Activated CD8-positive, alpha-beta memory T cell treated with anti-CD3 and anti-CD28 coated beads, Interleukin-2, amount 10 ng/mL, durations not matched to agents 7 days and 5 days (primary cell): ENCODE measurements at places on chromosomes 6 and 20. TPM values are rescaled to one million over a fixed set of nuclear protein-coding genes. Genes with fewer than 3 reads are reported as not detected.

DNA sequence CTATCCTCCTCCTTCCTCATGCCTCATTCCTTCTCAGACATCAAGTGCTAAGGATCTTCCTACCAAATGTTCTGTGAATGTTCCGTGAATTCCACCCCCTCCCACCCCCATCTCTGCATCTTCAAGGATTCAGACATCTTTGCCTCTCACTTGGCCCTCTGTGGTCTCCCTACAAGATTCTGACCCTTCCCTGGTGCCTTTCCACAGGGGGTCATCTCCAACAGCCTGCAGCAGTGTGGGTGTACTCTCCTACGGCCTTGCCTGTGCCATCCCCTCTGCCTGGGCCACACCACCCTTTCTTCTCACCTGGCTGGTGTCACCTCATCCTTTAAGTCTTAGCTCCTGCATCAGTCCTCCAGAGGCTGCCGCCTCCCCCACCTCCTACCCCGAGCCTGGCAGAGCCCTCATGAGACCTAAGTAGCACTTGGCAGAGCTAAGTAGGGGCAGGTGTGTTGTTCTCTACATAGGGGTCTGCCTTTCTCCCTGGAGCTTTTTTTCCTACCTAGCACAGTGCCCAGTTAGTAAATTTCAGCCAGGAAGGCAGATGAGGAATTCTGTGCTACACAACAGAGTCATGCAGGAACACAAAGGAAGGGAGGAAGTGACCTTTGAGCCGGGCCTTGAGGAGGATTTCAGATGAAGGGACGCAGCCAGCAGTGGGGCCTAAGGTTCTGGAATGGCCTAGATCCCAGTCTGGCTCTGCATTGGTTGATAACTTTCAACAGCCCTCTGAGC is 43.1 kb downstream of the TM9SF4 start:
- H3K4me1 ChIP-seq: no peaks in the 10 kb centered on the region
- no peak overlapping the region for H3K4me3 ChIP-seq
- DNase-seq: no peak
- no peak overlapping the region for H3K27ac ChIP-seq
- H3K36me3 ChIP-seq: peaks cover 20% of the 10 kb centered on the region

GRCh38 chr20:17614812-17615644 is 45.2 kb downstream of the DSTN start:
- H3K4me1 ChIP-seq: peaks cover 34% of the 10 kb centered on the region
- H3K4me3 ChIP-seq: no peak overlapping the region
- H3K27ac ChIP-seq: no peak overlapping the region
- peaks cover 1% of the 10 kb centered on the region for H3K36me3 ChIP-seq
- DNase-seq: no peak

GRCh38 chr6:135159531-135159930 is 21.6 kb upstream of the MYB start:
- H3K27ac ChIP-seq: peak overlapping the region; percentile 35
- peaks cover 60% of the 10 kb centered on the region for H3K4me1 ChIP-seq
- peak; percentile 86 for DNase-seq
- H3K36me3 ChIP-seq: peaks cover 13% of the 10 kb centered on the region

GRCh38 chr6:143468026-143468425 is 17.4 kb downstream of the PEX3 start:
- H3K36me3 ChIP-seq: peaks cover 25% of the 10 kb centered on the region
- H3K27ac ChIP-seq: no peak overlapping the region
- H3K4me3 ChIP-seq: no peak overlapping the region
- no peaks in the 10 kb centered on the region for H3K4me1 ChIP-seq
- no peaks in the 10 kb centered on the region for H3K27me3 ChIP-seq

- no peaks in the 10 kb centered on the region for H3K4me1 ChIP-seq
- H3K27me3 ChIP-seq: no peaks in the 10 kb centered on the region
- H3K4me3 ChIP-seq: no peak overlapping the region
- no peaks in the 10 kb centered on the region for H3K36me3 ChIP-seq
These were observed 226.0 kb downstream of the BMP7 start for GRCh38 chr20:57040466-57040865.

DNA sequence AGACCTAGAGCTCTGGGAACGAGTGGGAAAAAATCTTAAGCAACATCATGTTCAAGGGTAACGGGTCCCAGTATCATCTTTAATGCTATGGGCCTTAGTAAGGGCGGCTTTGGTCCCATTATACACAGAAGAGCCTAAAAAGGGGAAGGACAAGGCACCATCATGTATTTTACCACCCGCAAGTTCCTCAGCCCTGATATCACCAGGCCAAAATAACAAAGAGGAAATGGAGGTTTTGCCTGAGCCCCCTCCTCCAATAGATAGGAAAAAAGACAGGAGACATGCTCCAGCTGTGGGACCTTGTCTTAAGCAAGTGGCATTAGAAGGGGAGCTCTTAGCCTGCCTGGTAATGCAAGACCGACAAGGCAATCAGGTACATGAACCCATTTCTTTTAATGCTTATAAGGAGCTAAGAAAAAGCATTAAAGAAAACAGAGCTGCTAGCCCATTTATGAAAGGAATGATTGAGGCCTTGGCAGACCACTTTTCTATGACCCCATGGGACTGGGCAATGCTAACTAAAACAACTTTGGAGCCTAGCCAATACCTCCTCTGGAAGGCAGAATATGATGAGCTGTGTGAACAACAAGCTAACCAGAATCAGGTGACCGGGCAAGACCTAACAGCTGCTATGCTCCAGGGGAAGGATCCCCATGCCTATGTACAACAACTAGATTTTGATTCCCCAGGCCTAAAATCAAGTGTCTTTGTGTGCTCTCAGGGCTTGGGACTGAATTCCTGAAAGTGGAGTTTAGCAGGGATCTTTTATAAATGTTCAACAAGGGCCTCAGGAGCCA is 23.2 kb downstream of the HLA-DPA1 start:
- no peaks in the 10 kb centered on the region for H3K36me3 ChIP-seq
- DNase-seq: no peak
- peaks cover 80% of the 10 kb centered on the region for H3K27me3 ChIP-seq

GRCh38 chr6:30259140-30260035 is 46.2 kb upstream of the TRIM26 start:
- peak; percentile 71 for DNase-seq
- peaks cover 18% of the 10 kb centered on the region for H3K4me1 ChIP-seq
- peak overlapping the region; percentile 73 for H3K27ac ChIP-seq
- peaks cover 36% of the 10 kb centered on the region for H3K27me3 ChIP-seq
- H3K4me3 ChIP-seq: peak overlapping the region; percentile 85

GRCh38 chr6:136798044-136798443 is 5.8 kb upstream of the MAP3K5 start:
- DNase-seq: no peak
- H3K4me1 ChIP-seq: peaks cover 5% of the 10 kb centered on the region
- H3K27ac ChIP-seq: no peak overlapping the region
- H3K4me3 ChIP-seq: no peak overlapping the region

DNA sequence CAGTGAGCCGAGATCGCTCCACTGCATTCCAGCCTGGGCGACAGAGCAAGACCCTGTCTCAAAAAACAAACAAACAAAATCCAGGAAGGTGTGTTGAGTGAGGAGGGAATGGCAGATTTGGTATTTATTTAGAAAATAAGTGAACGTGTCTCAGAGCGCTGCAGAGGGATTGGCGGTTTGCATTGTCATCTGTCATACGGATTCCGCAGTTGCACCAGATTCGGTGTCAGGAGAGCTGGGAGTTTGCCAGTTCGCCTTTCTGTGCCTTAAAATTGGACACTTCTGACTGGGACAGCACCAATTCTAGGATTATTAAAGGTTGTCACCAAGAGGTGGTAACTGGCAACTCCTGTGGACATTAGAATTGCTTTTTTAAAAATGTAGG is 912 bp downstream of the SNRNP48 start:
- H3K4me1 ChIP-seq: peaks cover 33% of the 10 kb centered on the region
- peaks cover 19% of the 10 kb centered on the region for H3K36me3 ChIP-seq
- no peaks in the 10 kb centered on the region for H3K27me3 ChIP-seq
- H3K4me3 ChIP-seq: peak overlapping the region; percentile 95
- peak overlapping the region; percentile 90 for H3K27ac ChIP-seq

CPNE5 gene
- 0.79 TPM for total RNA-seq

SLC22A3 gene
- not detected for total RNA-seq
